HS-5 (cell line): ENCODE measurements at places on chromosomes 1 and 21.

- DNase-seq: no peak
These were observed 14.2 kb upstream of the RIPK4 start for GRCh38 chr21:41781050-41781410.

DNA sequence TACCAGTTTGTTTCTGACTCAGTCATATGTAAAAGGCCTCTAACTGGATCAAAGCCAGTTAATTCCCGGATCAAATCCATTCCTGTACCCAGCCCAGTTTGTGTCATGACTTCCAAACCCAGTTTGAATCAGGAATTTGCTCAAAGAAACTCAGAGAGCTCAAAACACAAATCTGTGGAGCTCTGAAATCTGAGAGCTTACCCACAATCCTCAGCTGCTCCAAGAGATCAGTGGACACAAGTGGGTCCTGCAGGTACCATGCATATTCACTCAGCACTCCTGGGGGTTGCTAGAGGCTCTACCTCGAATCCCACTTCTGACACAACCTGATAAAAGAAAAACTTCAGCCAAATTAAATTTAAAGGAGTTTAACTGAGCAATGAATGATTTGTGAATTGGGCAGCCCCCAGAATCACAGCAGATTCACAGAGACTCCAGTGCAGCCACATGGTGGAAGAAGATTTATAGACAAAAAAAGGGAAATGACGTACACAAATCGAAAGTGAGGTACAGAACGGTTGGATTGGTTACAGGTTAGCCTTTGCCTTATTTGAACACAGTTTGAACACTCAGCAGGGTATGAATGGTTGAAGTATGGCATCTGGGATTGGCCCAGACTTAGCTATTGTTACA lies 11.9 kb upstream of the MRPL55 start:
- DNase-seq: no peak

GRCh38 chr1:36532810-36533401 lies 50.2 kb upstream of the CSF3R start:
- DNase-seq: no peak

- no peak for DNase-seq
These were observed 16.3 kb upstream of the NUF2 start for GRCh38 chr1:163305441-163305840.

DNA sequence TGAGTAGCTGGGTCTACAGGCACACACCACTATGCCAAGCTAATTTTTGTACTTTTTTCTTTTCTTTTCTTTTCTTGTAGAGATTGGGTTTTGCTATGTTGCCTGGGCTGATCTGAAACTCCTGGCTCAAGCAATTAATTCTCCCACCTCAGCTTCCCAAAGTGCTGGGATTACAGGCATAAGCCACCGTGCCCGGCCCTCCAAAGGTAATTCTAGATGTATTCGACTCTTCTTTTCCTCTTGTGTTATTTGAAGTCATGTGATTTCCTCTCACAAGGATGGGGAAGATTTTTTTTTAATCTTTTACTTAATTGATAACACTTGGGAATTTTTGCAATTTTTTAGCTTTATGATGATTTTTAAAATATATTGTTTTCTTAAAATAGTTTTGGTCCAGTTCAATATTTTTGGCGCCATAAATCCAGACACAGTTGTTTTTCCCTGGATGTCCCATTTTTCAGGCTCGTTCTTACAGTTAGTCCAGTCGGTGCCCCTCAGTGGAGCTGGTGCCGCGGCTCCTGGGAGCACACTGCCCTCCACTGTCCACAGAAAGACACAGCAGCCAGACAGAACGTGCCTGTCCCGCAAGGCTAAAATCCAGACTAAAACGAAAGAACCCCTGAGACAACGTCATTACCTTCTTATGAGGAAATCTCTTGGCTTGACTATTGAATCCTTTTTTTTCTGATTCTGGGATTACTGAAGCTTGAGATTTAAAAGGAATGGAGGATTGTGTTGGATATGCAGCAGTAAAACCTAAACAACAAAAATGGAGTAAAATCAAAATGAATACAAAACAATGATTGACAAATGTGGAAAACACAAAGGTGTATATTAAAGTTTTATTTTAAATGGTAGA lies 22.4 kb downstream of the STPG1 start:
- no peak for DNase-seq

GRCh38 chr1:57591842-57592241 lies 168.0 kb upstream of the DAB1 start:
- DNase-seq: no peak

- no peak for DNase-seq
These were observed 78.2 kb upstream of the CAPZB start for GRCh38 chr1:19563324-19564097.

- no peak for DNase-seq
These were observed 209.5 kb downstream of the RERE start for GRCh38 chr1:8607906-8608305.

DNA sequence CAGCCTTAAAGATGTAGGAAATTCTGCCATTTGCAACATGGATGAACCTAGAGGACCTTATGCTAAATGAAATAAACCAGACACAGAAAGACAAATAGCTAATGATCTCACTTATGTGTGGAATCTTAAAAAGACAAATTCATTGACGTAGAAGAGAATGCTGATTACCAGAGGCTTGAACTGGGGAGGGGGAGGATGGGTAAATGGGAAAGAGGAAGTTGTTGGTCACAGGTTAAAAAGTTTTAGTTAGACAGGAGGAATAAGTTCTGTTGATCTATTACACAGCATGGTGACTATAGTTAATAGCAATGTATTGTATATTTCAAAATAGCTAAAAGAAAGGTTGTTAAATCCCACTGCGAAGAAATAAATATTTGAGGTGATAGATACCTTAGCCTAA lies 62.8 kb downstream of the PKN2 start:
- no peak for DNase-seq

DNA sequence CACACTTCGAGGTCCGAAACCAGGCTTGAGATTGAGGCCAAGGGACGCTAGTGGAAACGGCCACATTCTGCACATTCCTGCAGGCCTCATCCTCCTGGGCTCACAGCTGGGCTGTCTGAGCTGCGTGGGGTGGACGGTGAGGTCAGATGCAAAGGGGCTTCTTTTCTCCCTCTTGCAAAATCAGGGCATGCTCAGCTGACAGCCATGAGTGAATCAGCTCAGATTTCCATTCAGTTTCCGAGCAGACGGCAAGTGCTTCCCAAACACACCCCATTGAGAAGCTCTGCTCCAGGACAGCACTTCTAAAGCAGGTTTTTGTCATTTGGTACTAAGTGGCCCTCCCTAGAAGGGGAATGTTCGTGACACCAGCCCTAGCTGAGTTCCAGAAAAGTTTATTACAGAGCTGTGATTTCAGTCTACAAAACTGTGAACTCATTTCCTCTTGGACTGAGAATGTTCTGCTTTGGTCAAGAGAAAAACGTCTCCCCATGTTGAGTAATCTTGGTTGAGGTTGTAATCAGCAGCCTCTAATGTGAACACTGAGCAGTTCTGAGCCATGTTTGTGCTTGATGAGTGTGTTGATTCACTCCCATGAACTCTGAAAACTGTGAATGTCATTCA lies 10.0 kb downstream of the PDPN start:
- DNase-seq: peak; percentile 55

DNA sequence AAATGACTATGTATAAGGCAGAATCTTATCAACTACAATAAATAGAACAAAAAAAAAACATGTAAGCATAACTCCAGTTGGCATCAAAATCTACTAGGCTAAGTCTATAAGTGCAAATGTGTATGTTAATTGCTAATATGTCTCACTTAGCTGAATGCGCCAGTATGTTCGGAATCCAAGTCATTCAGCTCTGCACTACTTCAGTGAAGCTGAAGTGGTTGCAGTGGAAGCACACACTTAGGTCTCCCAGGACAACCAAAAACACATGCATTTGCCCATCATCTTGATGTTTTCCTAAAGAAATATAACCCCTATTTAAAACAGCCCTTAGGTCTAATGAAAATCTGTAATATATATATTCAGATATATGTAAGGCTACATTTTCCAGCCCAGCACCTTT lies 41.0 kb upstream of the RGS2 start:
- no peak for DNase-seq

- DNase-seq: no peak
These were observed 3.2 kb downstream of the TMEM201 start for GRCh38 chr1:9591669-9592509.

- DNase-seq: no peak
These were observed 24.8 kb downstream of the CNST start for GRCh38 chr1:246591047-246591446.

DNA sequence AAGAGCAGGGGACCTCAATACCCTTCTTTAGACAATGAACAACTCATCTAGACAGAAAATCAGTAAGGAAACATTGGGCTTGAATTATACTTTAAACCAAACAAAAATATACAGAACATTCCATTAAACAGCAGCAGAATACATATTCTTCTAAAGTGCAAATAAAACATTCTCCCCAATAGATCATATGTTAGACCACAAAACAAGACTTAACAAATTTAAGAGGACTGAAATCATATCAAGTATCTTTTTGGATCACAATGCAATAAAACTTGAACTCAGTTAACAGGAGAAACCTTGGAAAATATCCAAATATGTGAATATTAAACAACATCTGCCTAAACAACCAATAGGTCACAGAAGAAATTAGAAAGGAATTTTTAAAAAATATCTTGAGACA lies 47.7 kb upstream of the HP1BP3 start:
- no peak for DNase-seq

GRCh38 chr1:41442697-41443251 lies 41.7 kb downstream of the EDN2 start:
- DNase-seq: no peak

DNA sequence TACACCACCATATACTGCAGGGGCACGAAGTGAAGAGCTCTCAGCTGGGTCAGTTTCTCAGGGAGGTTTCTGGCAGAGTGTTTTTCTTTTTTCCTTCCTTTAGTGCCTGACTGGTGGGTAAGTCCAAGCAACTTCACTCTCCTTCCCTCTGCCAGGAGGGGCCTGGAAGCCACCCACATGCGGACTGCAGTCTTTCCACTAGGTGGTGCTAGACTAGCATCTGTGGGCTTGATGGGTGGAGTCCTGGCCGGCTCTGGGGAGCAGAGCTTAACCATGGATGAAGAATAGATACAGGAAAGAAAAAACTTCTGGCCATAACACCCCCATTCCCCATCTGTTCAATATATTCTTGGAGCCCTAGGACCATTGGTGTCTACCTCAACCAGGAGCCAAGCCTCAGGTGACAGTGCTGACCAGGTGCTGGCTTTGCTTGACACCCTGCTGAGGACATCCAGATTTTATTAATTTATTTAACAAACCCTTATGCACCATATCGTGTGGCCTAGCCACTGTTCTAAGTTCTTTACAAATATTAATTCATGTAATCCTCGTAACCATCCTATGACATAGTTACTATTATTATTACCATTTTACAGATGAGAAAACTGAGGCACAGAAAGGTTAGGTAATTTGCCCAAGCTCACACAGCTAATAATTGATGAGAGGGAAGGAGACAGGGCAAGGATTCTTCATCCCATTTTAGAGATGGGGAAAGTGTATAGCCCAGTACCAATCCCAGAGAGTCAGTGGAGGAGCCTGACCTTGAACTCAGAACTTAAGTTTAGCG lies 126.7 kb upstream of the CSF3R start:
- peak; percentile 10 for DNase-seq

DNA sequence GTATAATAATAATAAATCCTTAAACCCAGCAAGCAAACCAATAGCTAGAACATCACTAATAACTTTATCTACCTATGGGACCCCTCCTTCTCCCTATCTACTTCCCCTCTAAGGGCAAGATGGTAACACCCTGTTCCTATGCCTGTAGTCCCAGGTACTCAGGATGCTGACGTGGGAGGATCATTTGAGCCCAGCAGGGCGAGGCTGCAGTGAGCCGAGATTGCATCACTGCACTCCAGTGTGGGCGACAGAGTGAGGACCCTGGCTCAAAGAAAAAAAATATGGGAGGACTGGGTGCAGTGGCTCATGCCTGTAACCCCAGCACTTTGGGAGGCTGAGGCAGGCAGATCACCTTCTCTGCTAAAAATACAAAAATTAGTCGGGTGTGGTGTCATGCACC lies 143.1 kb upstream of the SLC45A1 start:
- no peak for DNase-seq

- DNase-seq: no peak
These were observed 2.6 kb downstream of the RERE start for GRCh38 chr1:8814865-8815264.

DNA sequence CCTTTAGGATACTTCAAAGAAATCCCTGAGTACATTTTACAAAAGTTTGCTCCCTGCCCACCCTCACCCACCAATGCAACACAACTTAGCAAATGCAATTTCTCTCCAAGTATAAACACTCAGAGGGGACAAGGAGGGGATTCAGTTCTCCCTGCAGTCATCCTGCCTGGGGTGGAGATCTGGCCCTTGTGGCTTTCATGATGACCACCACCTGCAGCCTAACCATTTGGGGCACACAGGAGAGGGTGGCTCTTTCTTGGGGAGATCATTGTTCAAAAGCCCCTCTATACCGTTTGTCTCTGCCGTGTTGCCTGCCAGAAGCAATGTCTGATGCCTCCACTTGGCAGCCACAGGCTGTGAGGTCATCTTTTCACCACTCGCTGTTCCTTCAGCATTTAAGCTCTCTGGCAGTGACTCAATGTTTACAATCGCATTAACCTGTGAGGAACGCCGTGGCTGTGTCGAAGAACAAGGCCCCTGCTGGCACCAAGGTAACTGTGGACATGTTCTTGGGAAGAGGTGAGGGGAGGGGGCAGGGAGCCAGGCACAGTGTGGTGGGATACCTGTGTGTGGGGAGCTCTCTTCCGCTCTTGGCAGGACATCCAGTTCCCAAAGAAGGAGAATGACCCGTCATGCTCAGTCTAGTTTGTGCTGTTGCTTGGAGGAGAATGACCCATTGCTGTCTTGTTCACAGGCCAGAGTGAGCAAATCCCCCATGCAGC lies 103.9 kb upstream of the DUSP10 start:
- DNase-seq: no peak

GRCh38 chr21:38395581-38395980 lies 102.7 kb downstream of the ERG start:
- no peak for DNase-seq

GRCh38 chr1:25447547-25447946 lies 16.9 kb downstream of the MACO1 start:
- no peak for DNase-seq
